ENCODE measurements at places on chromosomes 3 and 15.

DNA sequence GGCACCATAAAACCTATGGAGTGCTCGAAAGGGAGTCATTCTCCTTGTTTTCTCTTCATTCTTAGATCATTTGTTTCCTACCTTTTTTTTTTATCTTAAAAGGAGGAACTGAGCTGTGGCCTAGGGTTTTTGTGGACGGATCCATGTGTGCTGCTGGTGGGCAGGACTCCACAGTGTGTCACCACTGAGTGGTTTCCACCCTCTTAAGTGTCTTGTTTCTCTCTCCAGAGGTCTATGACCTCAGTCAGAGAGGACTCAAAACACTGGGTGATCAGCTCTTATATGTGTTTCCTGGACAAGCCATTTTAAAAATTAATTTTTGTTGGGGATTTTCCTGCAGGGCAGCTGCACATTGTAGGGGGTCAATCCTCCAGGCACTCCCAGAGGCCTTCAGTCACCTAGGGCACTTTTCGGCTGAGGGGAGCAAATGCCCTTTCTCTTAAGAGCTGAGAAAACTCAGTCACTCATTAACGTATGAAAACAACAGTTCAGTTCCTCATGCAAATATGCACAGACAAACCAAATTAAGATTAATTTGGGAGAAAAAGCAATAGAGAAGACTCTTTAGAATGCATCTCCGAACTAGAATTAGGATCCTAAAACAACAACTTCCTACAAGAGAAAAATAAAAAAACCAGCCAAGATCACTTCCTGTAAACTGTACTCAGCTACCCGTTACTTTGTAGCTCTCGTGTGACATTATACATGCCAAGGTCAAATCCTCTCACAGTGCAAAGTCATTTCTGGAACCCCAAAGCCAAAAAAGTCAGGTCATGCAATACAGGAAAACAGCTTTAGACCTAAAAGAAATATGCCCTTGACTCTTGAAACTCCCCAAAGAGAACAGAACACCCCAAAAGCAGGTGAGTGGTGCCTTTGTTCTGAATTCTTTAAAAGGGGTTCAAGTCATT, 27.6 kb upstream of the FAM3D start:
- no peak for DNase-seq

DNA sequence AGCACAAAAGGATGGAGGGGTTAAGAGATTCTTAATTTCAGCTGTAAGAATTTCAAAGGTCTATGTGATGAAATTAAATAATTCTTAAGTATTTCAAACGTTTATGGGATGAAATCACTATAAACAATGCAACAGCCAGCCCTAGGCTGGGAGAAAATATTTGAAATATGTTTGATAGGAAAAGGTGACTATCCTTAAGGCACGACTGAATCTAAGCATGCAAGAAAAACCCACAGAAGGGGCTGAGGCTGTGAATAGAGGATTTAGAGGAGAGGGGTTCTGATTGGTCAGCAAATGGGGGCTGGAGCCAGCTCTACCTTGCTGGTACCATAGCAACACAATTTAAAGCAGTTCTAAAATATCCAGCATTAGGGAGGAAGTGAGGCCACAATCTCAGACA, 220.8 kb upstream of the ATP10A start:
- DNase-seq, result no peak

GRCh38 chr15:39497759-39498565, 82.9 kb upstream of the THBS1 start:
- no peak for DNase-seq

DNA sequence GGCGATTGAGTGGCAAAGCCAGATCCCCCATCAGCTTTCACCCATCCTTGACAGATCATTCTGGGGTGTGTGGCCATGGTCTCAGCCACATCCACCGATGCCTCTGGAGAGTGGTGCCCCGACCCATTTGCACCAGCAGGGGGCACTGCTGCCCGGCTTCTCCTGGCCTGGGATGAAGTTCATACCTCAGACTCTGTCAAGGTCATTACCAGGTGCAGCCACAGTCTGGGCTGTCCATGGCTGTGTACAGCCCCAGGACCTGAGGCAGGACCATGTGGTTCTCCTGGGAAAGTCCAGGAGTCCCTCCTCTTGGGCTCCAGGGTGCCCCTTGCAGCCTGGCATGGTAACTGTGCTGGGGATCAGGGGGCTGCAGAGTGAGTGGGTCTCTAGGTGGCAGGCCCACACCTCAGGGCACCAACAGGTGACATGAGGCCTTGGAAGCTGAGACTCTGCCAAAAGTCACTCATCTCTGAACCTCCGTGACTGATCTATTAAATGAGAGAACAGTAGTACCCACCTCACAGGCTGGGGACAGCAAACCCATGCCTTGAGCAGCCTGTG, 67.2 kb downstream of the CACNA2D2 start:
- peak; percentile 66 for DNase-seq

DNA sequence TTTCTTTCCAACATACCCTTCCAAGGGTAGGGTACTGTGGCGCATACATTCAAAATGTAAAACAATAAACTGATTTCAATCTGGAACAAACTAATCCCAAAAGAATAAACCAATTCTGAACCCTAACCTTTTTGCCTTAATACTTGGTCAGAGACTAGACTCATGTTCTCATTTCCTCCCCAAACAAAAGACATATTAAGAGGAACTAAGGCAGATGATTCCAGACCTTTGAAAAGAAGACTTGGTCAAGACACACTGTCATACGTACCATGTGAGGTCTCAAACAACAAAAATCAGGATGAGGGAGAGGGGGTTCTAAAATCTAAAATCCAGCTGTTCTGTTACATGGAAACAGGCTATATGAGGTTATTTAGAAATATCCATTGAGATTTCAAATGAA, 102.1 kb downstream of the RFTN1 start:
- no peak for DNase-seq

- DNase-seq, result no peak
Observed at GRCh38 chr3:55792009-55792408, 304.9 kb upstream of the WNT5A start.

- no peak for DNase-seq
Observed at GRCh38 chr15:59232476-59232875, 25.8 kb downstream of the LDHAL6B start.

- DNase-seq, result no peak
Observed at GRCh38 chr3:172094621-172095557, 55.5 kb downstream of the FNDC3B start.

Data from naive thymus-derived CD4-positive, alpha-beta T cell (primary cell).